ENCODE measurements at places on chromosomes 4 and X.

DNA sequence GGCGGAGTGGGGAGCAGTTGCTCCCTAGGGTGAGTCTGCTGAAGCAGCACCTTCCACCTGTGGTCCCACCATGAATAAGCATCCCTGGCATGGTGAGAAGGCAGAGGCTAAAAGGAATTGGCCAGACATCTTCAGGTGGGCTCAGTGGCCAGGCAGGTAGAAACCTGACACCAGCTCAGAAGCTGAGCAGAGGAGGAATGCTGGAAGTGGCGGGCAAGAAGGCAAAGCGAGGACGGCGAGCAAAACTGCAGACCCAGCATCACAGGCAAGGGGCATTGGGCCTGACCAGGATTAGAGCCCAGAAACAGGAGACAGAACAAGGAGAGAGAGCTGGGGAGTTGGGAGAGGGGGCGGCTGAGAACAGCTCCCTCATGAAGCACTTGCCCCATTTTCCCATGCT lies 25.3 kb downstream of the TSC22D3 start:
- DNase-seq = no peak

DNA sequence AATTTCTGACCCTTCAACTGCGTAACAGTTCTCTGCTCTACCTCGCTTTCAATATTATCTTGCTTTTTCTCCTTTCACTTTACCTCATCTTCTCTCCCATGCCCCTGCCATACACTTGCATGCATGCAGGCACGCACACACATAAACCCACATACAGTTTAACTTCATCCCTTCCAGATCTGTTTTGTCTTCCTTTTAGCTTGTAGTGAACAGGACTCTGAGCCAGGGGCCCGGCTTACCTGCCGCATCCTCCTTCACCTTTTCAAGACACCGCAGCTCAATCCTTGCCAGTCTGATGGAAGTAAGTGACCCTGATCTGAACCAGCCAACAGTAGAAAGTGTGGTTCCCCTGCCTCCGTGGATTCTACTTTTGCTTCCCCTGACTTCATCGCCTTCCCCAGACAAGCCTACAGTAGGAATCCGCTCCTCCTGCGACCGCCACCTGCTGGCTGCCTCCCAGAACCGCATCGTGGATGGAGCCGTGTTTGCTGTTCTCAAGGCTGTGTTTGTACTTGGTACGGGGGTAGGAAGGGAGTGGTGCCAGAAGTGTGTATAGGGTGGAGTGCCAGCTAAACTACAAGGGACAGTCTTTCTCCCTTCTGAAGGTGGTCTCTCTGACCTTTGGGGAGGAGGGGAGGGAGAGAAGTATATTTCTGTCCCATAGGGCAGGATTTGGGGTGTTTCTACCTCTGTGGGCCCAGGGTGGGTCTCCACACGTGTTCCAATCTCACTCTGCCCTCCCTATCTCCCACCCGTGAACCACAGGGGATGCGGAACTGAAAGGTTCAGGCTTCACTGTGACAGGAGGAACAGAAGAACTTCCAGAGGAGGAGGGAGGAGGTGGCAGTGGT lies 10.7 kb downstream of the MED12 start:
- DNase-seq = no peak

DNA sequence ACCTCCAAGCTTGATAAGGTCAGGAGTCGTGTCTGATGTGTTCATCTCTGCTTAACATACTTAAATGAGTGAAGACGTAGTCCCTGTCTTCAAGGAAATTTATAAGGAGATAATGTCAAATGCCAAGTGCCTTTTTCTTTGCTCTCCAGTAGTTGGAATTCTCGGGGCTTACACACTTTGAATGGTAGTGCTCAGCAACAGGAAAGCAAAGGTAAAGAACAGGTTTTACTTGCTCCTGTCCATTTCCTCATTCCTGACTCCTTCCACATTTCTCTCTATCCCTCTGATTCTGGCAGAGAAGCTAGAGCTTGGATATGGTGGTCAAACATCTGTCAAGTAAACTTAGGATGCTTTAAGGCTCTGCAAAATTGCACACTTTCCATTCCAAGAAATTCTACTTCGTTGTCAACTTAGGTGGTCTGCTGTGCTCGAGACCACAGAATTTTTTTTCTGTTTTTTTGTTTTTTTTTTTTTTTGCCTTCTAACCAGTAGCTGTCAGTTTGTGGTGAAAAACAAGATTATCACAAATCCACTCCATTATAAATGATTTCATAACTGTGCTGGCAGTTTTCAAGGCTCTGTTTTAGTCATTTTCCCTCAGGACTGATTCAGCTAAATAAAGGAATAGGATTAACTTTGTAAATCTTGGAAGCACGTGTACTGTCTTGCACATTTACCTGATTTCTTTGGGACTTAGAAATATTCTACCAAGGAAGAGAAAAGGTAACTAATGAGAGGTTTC lies 180.8 kb upstream of the ANXA3 start:
- DNase-seq = no peak

GRCh38 chrX:13463608-13464007 lies 105.8 kb upstream of the EGFL6 start:
- DNase-seq = no peak

DNA sequence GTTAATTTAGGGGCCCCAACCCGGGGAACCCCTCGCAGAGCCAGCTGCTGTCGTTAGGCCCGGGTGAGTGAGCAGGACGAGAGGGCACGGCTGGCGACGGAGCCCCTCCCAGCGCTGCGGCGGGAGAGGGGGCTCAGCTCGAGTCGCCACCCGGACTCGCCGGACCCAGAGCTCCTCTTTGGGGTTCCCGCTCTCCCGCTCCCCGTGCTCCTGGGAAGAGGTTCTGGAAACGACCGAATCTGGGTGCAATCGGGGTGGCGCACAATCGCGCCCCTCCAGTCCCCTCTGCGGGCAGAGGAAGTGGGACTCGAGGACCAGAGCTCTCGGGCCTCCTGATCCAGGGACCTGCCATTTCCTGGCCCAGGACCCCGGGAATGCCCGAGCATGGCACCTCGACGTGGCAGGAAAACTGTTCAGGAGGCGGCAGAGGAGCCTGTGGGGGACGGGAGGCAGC lies 37.3 kb upstream of the ARAF start:
- no peak for DNase-seq

All from activated CD8-positive, alpha-beta memory T cell treated with anti-CD3 and anti-CD28 coated beads for 48 hours (primary cell).